BJ (cell line): ENCODE measurements at places on chromosomes 16 and 17. TPM values are rescaled to one million over a fixed set of nuclear protein-coding genes. Genes with fewer than 3 reads are reported as not detected.

The ARHGDIG gene
- 0.22 and 0.51 TPM in 2 replicates for polyA plus RNA-seq

The TOX3 gene
- not detected in 2 replicates for polyA plus RNA-seq

The P2RX1 gene
- polyA plus RNA-seq, result 0.02 and 0.05 TPM in 2 replicates

The SLC16A11 gene
- not detected in 2 replicates for polyA plus RNA-seq

The SMIM5 gene
- 0.10 TPM in 1 of 2 replicates, not detected in the other for polyA plus RNA-seq

The ZNHIT3 gene
- 43.6 and 68.6 TPM in 2 replicates for polyA plus RNA-seq

The RAD51D gene
- polyA plus RNA-seq, result 13.1 and 16.1 TPM in 2 replicates

The DHX38 gene
- polyA plus RNA-seq, result 23.3 and 37.6 TPM in 2 replicates

The SLC6A4 gene
- not detected in 2 replicates for polyA plus RNA-seq

The SLFN14 gene
- not detected in 2 replicates for polyA plus RNA-seq

The HIRIP3 gene
- 7.7 and 9.6 TPM in 2 replicates for polyA plus RNA-seq

The UMOD gene
- polyA plus RNA-seq, result not detected in 2 replicates

The SPAG5 gene
- polyA plus RNA-seq, result 36.1 and 41.3 TPM in 2 replicates

The TPSD1 gene
- polyA plus RNA-seq, result not detected in 2 replicates

The RBFOX1 gene
- polyA plus RNA-seq, result not detected in 2 replicates

The LRRC59 gene
- 110 and 119 TPM in 2 replicates for polyA plus RNA-seq

The B3GNT9 gene
- polyA plus RNA-seq, result 25.7 and 34.9 TPM in 2 replicates

The CACNA1G gene
- 0.01 and 0.02 TPM in 2 replicates for polyA plus RNA-seq

The CRYBA1 gene
- not detected in 2 replicates for polyA plus RNA-seq

The GPR179 gene
- 0.01 TPM in 1 of 2 replicates, not detected in the other for polyA plus RNA-seq

The CDH16 gene
- polyA plus RNA-seq, result not detected in 2 replicates

The BICDL2 gene
- 0.04 and 0.09 TPM in 2 replicates for polyA plus RNA-seq

The CAPNS2 gene
- 0.12 TPM in 1 of 2 replicates, not detected in the other for polyA plus RNA-seq

The OR3A3 gene
- polyA plus RNA-seq, result not detected in 2 replicates

The FBXO39 gene
- 0.04 and 0.07 TPM in 2 replicates for polyA plus RNA-seq

The SPECC1 gene
- 13.0 and 16.9 TPM in 2 replicates for polyA plus RNA-seq

The FGF11 gene
- 0.50 and 0.98 TPM in 2 replicates for polyA plus RNA-seq

The MYO15A gene
- 0.58 and 1.0 TPM in 2 replicates for polyA plus RNA-seq

The TP53TG3 gene
- polyA plus RNA-seq, result not detected in 2 replicates

The TEX19 gene
- polyA plus RNA-seq, result 0.06 TPM in 1 of 2 replicates, not detected in the other

The KRTAP4-9 gene
- not detected in 2 replicates for polyA plus RNA-seq

The SLC6A2 gene
- polyA plus RNA-seq, result not detected in 2 replicates

The IGF2BP1 gene
- 3.7 and 5.3 TPM in 2 replicates for polyA plus RNA-seq

The MRPS7 gene
- 66.3 and 69.1 TPM in 2 replicates for polyA plus RNA-seq

The ZNF624 gene
- 0.90 and 2.0 TPM in 2 replicates for polyA plus RNA-seq

The MT4 gene
- not detected in 2 replicates for polyA plus RNA-seq

The FOXO3B gene
- 3.4 and 5.8 TPM in 2 replicates for polyA plus RNA-seq

The KRT28 gene
- not detected in 2 replicates for polyA plus RNA-seq

The FOXN1 gene
- not detected in 2 replicates for polyA plus RNA-seq

The CRAMP1 gene
- 5.2 and 8.0 TPM in 2 replicates for polyA plus RNA-seq

The SOCS1 gene
- polyA plus RNA-seq, result 1.9 and 2.6 TPM in 2 replicates
